ENCODE measurements at places on chromosomes 11 and 22.

DNA sequence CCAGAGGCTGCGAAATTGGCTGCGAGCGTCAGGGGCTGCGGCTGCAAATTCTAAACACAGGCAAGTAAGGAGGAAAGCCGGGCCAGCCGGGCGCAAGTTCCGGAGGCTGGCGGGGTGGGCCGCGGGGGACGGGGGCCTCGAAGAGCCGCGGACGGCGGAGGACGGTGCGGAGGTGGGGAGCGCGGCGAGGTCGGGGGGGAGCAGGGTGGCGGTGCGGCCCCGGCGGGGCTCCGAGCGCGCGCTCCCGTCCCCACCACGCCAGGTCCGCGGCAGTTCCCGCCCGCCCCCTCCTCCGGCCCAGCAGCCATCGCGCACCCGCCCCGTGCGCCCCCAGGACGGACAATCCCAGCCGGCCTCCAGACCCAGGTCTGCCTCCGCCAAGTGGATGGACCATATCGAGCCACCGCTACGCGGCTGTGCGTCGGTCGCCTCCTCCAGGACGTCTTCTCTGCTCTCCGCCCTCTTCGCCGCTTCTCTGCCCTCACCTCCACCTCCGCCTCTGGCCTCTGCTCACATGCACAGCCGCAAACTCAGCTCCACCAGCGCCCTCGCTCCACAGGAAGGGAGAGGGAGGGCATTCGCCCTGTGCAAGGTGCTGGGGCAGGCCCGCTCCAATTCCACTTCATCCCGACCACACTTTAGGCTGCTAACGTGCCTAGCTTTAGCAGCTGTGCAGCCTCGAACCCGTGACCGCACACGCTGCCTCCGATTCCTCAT lies 7.2 kb downstream of the ELFN2 start:
- peak; percentile 59 for DNase-seq

DNA sequence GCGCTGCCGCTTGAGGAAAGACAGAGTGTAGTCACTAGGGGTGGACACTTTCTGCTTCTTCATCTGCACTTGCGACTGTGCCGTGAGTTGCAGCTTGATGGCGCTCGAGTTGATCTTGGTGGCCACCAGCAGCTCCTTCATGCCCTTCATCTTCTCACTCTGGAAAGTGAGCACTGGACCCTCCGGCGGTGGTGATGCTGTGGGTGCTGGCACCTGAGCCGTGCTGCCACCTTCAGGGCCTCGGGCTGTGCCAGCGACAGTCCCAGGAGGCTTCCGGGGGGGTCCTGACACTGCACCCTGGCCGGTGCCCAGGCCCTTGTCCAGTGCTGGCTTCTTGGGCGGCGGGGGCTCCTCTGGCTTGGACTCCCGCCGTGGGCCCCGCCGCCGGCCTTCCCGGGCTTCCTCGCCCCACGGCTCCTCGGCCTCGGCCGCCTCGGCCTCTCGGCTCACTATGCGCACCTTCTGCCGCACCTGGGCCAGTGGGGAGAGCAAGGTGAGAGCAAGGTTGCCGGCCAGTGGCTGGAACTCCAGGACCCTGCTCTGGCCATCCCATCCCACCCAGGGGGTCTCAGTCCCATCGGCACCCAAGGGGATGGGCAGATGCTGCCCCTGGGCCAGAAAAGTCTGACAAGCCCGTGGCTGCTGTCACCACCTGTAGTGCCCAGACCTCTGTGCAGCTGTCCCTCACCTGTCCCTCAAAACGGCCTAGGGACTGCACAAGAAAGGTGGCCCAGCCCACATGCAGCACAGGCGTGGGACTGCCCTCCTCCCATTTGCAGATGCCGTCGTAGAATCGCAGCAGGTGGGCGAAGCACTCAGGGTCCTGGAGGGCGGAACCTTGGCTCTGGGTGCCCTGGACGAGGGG lies 1.6 kb upstream of the MAP4K2 start:
- DNase-seq = no peak

DNA sequence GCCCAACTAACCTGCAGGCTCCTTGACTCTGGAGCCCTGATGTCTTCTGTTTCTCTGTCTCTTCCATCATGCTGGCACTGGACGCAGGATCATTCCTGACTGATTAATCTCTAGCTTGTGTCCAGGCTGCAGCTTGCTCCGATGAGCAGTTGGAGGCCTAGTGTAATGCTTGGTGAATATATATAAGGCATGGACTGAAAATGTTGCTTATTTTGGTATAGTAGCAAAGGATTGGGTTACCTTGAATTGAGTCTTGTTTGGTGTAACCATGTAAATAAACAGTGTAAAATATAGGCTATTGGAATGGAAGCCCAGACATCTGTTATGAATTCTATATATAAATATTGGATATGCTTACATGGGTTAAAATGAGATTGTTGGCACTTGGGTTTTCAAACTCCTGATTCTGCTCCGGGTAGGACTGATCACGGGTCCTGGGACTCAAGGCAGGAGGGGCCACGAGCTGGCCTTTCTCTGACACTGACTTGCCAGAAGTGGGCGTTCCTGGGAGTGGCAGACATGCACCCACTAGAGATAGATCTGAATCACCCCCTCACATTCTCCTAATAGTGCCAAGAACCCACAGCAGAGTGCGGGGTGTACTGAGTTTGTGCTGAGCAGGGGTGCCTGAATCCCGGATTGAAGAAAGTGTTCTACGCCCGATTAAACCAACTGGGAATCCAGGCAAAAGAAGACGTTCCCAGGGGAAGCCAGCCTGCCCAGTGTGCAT lies 25.8 kb downstream of the LRP5 start:
- DNase-seq = no peak

DNA sequence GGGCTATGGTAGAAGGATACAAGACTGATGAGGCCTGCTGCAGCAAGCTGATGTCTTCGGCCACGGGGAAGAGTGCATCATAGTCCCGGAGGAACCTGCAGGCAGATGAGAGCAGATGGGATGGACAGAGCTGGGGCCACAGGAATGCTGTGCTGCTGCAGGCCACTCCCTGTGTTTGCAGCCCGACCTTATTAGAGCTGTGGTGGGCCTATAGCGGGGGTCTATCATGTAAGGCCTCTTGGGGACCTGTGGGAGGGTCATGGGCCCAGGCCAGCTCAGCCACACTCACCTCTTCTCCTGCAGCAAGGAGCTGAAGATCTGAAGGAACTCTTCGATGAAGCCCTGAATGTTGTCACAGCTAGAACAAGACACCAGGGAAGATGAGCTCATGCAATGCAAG lies 31.9 kb downstream of the ASCC2 start:
- no peak for DNase-seq

GRCh38 chr11:12170984-12171383 lies 60.6 kb downstream of the MICAL2 start:
- DNase-seq = peak; percentile 14

- no peak for DNase-seq
Measured at GRCh38 chr22:49240016-49240380, 587.7 kb downstream of the BRD1 start.

DNA sequence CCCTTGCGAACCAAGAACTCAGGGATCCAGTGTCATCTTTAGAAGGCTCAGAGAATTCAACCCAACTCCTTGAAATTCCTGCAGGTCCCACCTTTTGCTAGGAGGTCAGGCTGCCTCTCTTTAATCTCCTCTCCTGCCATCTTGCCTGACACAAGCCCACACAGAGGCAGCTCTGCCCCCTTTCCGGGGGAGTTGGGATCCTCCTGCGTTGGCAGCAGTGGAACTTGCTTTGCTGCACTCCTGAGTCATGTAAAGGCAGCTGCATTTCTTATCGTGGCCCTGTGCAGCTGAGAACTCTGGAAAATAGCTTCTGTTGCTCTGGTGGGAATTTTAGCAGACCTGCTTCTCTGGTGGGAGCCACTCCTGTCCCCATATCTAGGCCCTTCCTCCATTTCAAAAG lies 142.3 kb upstream of the TBCEL start:
- no peak for DNase-seq

- DNase-seq = no peak
Measured at GRCh38 chr11:118592616-118593367, 14.6 kb upstream of the PHLDB1 start.

Measured in activated T-cell treated with anti-CD3 and anti-CD28 coated beads, Interleukin-2, amount 50 U/mL, for 48 hours (primary cell).